ENCODE measurements at places on chromosomes 16 and 17.

DNA sequence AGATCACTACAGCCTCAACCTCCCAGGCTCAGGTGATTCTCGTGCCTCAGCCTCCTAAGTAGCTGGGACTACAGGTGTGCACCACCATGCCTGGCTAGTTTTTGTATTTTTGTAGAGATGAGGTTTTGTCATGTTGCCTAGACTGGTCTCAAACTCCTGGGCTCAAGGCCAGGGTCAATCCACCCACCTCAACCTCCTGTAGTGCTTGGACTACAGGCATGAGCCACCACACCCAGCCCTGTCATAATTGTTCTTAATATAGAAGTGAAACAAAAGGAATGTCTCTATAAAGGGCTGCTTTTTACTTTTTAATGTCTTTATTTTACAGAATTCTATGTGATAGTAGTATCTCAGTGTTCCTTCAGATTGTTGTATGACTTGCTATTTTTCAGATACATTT is 345.2 kb upstream of the TBX2 start:
- DNase-seq = no peak

DNA sequence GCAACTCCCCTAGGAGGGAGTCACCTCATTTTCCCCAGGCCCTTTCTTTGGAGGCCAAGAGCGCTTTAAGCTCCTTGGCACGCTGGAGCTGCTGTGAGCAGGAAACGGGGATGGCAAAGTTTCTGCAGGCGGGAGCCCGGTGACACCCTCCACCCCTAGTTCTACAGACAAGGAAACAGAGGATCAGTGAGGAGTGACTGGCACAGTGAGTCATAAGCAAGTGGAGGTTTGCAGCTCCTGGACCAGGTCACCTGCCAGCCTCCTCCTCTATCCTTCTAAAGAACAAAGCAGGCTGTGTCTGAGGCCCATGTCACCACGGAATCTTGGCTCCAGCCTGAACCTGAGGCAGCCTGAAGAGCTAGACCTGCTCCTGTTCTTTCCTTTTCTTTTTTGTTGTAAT is 141.9 kb downstream of the TMEM132E start:
- DNase-seq = no peak

DNA sequence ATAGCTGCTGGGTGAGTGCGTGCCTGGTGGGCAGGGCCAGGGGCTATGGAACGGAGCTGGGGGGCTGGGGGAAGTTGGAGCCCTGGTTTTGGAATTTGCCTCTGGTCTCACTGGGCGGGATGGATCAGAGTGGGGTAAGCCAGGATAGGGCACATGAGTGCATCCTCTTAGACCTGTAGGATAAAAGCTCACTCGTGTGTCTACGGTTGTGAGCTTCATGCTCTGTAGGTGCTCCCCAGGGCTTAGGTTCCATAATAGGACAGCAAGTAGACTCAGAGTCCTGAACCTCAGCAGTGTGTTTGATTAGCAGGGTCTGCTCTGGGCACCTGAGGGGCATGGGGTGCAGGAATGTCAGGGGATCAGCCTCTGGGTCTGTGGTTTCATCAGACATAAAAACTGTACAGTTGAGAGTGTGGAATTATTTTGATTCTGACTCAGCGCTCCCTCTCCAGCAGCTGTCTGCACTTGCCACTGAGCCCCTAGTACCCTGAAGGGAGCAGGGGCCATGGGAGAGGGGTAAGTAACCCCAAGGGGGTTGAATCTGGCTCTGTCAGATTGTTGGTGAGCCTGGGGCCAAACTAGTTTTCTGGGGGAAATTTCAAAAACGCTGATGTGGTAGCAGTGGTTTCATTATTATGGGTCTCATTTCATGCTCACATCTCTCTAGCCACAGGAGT is 84.2 kb upstream of the LGALS9 start:
- DNase-seq = no peak

DNA sequence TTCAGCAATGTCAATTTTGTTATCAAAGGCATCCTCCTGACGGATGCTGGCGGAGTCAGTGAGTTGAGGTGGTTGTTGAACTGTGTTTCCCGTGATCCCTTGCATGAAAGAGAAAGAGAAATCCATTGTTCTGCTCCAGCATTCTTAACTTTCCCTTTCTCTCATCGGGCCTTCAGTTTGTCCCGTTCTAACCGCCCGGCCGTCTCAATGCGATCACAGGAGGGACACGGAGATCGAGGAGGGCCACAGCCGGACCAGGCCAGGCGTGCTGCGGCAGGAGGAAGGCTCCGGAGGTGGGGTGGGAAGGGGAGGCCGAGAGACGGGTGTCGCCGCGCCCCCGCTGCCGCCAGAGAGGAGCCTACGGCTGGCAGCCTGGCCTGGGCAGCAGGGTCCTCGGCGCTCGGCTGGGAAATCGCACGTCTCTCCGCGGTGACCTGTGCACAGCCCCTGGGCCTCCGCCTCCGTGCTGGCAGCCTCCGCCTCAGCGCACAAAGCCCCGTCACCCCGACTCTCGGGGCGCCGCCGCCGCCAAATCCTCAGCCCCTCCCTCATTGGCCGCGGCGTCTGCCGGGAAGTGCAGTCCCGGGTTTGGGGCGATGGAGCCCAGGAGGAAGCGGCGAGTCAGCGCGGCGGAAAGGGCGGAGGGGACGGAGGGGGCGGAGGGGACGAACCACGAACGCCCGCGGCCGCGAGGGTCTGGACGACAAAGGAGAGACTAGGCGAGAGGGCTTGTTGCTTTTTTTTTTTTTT is 38.1 kb downstream of the SOST start:
- DNase-seq = peak; percentile 27
